ENCODE measurements at places on chromosomes 2 and 18.

DNA sequence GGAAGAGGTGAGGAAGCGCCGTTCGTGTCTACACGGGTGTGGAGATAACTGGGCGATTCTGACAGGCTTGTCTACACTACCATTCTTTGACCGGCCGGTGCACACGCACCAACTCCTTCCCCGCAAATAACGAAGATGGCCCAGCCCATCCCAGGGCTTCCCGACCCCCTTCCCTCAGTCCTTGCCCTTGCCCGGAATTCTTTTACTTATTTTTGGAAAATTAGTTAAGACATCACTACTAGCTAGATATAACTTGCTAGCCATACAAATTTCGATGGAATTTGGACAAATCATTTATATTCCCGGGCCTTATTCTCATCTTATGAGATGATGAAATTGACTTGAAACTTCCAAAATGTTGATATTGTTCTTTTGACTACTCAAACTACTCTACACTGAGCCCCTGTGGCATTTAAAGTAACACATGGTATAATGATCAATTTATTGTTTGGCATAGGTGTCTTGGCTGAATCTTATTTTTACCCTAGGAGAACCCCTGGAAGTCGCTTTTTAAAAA is 1.3 kb downstream of the ERICH2 start:
- no peak for DNase-seq

DNA sequence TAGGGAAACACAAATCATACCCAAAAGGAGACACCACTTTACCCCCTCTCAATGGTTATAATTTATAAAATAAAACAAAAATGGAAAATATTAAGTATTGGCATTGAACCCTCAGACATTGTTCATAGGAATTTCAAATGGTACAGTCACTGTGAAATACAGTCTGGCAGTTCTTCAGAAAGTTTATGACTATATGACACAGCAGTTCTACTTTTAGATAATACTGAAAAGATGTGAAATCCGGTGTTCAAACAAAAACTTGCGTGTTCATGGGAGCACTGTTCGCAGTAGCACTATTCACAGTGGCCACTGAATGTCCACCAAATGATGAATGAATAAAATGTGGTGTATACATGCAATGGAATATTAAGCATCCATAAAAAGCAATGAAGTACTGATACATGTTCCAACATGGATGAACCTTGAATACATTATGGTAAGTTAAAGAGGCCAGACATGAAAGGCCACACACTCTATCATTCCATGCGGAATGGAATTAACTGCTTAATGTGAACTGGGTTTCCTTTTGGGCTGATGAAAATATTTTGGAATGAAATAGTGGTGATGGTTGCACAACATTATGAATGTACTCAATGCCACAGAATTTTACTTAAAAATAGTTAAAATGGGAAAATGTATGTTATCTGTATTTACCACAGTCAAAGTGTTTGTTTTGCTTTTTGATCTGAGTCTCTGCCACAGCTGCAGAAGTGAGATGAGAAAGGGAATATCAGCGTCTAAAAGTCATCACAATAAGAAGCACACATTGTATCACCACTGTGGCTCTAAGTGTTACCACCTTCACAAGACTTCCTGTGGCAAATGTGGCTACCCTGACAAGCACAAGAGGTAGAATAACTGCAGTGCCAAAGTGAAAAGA is 864.6 kb downstream of the SUCLG1 start:
- DNase-seq: no peak

DNA sequence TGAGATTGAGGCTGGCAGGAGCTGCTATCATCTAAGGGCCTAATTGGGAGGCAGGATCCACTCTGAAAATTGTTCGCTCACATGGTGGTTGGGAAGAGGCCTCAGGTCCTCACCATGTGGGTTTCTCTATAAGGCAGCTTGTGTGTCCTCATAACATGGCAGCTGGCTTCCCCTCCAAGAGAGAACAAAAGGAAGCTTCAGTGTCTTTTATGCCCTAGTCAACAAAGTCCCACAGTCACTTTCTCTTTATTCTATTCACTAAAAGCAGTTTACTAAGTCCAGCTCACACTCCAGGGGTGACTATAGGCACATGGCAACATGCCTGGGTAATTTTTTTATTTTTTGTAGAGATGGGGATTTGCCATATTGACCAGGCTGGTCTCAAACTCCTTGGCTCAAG is 5.8 kb upstream of the ITGAV start:
- no peak for DNase-seq

GRCh38 chr2:173855661-173856060 is 109.5 kb downstream of the SP3 start:
- no peak for DNase-seq

- DNase-seq: no peak
Observed at GRCh38 chr2:44267269-44267795, 7.9 kb upstream of the SLC3A1 start.

GRCh38 chr2:233857511-233858141 is 3.3 kb upstream of the HJURP start:
- peak; percentile 55 for DNase-seq

- no peak for DNase-seq
Observed at GRCh38 chr2:47239119-47239969, 84.2 kb upstream of the STPG4 start.

- DNase-seq: no peak
Observed at GRCh38 chr2:119104414-119104813, 54.1 kb downstream of the C1QL2 start.

Data from CD8-positive, alpha-beta T cell (primary cell).